ENCODE measurements at places on chromosomes 3 and 15.

GRCh38 chr3:12427551-12427950, 56.7 kb upstream of the TSEN2 start:
- no peak for DNase-seq

- DNase-seq = no peak
Observed at GRCh38 chr3:133992381-133992780, 37.3 kb downstream of the SLCO2A1 start.

- DNase-seq = no peak
Observed at GRCh38 chr3:100781301-100781700, 72.0 kb downstream of the TFG start.

DNA sequence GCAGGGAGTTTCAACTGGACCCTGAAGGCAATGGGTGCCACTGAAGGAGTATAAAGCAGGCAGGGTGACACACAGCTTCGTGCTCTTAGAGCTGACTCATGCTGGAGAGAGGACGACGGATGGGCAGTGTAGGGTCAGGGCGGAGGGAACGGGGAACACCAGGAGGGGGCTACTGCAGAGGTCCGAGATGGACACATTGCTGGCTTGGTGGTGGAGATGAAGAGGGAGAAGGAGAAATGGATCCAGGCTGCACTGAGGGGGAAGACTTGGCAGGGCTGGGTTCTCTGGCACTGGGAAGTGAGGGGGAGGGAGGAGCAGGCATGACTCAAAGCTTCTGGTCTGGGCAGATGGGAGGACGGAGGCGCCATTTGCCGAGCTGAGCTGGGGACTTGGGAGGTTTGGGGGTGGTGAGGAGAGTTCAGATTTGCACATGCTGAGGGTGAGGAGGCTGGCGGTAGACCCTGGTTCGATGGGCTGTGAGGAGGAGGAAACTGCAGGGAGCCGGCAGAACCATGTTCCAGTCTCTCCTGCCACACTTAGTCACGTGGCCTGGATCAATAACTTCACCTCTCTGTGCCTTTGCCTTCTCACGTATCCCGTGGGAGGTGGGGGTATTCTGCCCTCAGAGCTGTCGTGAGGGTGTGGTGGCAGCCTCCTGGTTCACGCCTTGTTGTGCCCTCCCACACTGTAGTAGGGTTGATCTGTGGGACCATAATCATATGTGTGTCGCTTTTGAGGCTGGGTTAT, 4.6 kb upstream of the KCTD6 start:
- no peak for DNase-seq

GRCh38 chr15:95795386-95795785, 535.1 kb upstream of the NR2F2 start:
- DNase-seq = no peak

- no peak for DNase-seq
Observed at GRCh38 chr3:124532071-124532470, 198.2 kb upstream of the UMPS start.

DNA sequence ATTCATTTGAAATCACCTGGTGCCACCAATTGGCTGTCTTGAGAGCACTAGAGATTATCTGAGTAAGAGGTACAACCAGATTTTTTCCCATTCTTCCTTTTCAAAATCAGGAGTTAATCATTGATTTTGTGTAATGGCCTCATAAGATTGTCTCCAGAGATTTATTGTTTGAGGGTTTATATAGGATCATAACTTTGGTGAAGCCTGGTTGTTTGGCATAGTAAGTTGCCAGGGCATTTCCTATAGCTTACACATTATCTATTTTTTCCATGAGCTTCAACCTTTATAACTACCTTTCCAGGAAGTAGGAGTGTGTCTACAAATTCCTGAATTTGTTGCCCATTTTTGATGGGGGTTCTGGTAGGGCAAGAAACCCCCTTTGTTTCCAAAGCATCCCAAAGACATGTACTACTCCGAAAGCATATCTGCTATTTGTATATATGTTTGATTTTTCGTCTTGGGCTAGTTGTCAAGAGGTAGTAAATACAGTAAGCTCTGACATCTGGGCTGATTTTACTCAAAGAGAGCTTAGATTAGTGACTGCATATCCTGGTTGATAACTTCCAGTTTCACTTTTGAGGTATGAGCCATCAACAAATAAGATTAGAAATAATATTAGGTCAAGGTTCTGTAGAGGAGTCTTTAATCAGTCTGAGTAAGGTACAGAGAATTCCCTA, 11.7 kb upstream of the PRR23B start:
- no peak for DNase-seq

DNA sequence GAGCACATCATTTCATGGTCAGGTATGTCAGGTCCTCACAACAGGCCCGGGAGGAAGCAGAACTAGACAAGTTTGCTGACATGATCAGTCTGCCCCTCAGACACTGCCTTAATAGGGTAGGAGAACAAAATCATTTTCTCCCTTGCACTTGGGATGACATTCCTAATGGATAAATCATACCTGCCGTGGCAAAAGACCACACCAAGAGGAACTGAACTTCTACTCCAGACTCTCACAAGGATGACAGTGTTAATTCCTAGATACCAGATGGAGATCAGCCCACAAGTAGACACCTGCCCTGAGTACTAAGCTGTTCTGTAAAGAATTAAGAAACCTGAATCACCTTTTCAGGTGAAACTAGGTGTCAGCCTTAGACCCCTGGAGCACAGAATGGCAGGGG, 19.5 kb downstream of the SIAH2 start:
- DNase-seq = no peak

- DNase-seq = no peak
Observed at GRCh38 chr15:90261811-90262210, 3.7 kb upstream of the NGRN start.

GRCh38 chr3:188043891-188044290, 110.1 kb upstream of the LPP start:
- no peak for DNase-seq
